ENCODE measurements at places on chromosomes 7 and 10.

GRCh38 chr10:114749510-114749909, 72.1 kb upstream of the FHIP2A start:
- DNase-seq, result no peak

- no peak for DNase-seq
Measured at GRCh38 chr10:34908481-34908880, 93.4 kb upstream of the PARD3 start.

GRCh38 chr7:133746847-133747246, 380.3 kb upstream of the LRGUK start:
- DNase-seq, result no peak

DNA sequence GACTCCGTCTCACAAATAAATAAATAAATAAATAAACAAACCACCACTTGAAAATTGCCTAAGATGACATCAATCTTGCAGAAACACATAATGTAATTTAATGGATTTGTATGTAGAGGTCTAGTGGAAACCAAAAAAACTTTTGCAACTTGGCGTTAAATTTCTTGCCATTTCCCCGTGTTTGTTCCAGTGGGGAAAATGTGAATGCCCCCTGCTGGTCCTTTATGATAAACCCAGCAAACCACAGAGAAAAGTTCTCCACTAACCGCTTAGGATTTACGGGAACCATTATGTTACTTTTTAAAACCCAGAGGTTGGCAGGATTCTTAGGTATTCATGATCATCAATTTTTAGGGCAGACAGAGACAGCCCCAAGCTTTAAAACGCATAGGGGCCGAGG, 32.5 kb downstream of the LAMB4 start:
- DNase-seq, result no peak

- no peak for DNase-seq
Measured at GRCh38 chr10:121069061-121069850, 218.1 kb downstream of the WDR11 start.

- no peak for DNase-seq
Measured at GRCh38 chr7:30464231-30464671, 14.3 kb downstream of the NOD1 start.

GRCh38 chr10:4262449-4262848, 477.4 kb upstream of the KLF6 start:
- no peak for DNase-seq

DNA sequence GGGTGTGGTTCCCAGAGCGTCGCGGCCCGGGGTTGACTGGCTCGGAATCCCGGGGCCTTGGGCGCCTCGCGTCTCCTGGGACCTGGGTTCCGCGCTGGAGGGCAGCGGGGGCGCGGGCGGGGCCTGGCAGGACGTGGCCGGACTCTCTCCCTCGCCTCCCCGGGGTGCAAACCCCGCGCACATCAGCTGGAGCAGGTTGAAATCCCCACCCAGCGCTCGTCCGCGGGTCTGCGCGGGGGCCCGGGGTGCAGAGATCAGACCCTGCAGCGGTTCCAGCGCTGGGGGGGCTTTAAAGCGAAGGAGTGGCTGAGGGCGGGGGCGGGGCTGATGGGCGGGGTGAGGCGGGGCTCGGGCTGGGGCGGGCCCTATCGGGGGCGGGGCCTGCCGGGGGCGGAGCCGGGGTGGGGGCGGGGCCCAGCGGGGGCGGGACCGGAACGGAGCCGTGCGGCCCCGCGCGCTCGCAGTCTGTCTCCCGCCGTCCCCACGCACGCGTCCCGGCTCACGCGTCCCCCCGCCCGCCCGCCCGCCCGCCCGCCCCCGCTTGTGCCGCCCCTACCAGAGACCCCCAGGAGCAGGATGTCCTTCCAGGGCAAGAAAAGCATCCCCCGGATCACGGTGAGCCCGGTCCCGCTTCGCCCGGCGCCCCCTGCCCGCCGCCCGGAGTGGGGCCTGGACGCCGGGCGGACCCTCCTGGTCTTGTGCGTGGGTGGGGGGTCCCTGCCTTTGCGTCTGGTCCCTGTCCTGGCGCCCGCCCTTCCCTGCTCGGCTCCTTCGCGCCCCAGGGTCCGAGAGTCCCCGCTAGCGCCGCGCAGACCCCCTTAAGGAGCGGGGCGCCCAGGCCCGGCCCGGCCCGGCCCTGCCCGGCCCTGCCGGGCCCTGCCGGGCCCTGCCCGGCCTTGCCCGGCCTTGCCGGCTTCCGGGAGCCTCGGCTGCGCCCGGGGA, at the start of gene DPYSL4:
Gene DPYSL4, plus strand, starts transcription at position 461 of the 942 bp plus-strand sequence. Its CDS starts 116 bp downstream, at position 577.
- no peak for DNase-seq

DNA sequence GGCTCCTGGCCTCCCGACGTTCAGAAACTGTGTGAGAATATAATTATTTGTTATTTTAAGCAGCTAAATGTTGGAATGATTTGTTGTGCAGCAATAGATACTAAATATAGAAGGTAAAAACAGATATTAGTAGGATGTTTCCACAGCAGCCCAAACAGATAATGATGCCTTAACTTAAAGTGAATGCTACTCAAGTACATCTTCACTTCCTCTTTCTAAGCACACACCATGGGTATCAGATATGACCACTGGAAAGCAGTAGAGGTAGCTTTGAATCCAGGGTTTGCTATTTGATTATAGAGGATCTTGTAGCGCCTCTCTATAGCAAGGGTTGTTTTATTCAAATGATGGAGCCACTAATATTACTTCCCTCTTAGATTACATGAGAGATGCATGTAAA, 38.2 kb upstream of the BET1 start:
- no peak for DNase-seq

DNA sequence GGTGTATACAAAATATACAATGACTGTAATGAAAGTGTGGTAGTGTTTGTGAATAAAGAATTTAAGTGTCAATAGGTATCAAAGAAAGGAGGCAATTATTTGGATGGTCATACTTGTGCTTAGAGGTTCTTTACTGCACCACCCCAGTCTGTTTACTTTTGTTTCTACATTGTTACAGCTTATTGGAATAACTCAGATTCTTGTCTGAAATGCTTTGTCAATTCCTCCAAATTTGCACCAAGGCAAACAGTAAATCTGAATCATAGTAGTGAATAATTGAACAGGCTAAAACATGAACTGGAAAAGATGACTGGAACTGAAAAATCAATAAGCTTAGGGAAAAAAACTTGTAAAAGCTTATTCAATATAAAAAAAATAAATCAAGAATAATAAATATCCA, 319.2 kb downstream of the EXOC4 start:
- DNase-seq, result no peak

DNA sequence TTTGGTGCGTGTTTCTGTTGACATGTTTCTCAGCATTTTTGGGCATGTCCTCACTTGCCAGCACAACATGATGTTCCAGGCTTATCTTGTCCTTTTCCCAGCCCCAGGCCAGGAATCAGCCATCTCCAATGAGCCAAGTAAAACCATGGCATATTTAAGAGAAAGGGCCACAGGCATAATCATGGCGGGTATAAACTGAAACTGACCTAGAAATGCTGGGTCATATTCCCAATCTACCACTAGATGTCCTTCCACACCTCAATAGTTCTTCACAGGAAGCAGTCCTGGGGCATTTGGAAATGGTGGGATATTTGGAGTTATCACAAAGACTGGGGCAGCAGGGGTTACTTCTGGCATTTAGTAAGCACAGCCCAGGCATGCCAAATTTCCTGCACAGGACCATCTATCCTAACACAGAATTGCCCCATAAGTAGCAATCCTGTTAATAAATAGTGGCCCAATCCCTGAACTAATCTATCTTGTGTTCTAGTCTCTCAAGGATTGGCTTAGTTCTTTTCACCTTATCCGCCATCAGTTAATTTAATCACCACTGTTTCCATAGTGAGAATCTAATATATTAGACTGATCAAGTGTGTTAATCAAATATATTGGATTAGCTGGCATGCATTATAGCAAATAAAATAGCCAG, 101.6 kb downstream of the NPSR1 start:
- no peak for DNase-seq

- no peak for DNase-seq
Measured at GRCh38 chr10:72595436-72595835, 30.4 kb downstream of the MICU1 start.

- DNase-seq, result no peak
Measured at GRCh38 chr10:125156196-125156595, 4.2 kb downstream of the CTBP2 start.

- DNase-seq, result no peak
Measured at GRCh38 chr10:43218206-43218950, 48.5 kb downstream of the RASGEF1A start.

DNA sequence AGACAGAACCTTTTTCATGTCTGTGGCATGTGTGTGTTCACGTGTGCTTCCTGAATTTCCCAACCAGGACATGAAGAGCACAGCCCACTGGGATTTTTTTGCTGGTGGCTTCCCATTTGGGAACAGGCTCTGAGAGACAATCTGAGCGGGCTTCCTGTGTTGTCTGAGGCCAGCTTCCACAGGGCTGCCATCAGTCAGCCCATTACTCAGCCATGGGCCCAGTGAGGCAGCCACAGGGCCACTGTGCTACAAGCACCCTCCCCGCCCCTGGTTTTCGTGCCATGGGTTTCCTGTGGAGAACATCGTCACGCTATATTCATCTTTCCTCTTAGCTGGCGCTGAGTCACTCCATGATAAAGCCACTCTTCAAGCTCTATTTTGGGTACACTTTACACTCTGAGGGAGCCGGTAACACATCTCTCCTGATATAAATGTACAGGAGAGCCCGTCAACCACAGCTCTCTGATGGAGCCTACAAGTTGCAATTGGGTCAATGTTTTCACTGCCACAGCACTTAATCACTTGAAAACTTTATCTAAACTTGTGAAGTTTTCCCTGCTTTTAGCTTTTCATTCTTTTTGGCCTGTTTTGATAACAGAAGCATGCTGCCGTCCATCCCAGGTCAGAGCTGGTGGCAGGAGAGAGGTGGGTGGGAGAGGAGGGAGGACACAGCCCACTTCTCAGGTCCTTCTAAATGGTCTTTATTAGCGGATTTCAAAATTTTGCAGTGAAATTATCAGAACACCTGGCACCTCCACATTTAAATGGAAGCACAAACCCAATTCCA, 96.9 kb downstream of the HIPK2 start:
- no peak for DNase-seq

DNA sequence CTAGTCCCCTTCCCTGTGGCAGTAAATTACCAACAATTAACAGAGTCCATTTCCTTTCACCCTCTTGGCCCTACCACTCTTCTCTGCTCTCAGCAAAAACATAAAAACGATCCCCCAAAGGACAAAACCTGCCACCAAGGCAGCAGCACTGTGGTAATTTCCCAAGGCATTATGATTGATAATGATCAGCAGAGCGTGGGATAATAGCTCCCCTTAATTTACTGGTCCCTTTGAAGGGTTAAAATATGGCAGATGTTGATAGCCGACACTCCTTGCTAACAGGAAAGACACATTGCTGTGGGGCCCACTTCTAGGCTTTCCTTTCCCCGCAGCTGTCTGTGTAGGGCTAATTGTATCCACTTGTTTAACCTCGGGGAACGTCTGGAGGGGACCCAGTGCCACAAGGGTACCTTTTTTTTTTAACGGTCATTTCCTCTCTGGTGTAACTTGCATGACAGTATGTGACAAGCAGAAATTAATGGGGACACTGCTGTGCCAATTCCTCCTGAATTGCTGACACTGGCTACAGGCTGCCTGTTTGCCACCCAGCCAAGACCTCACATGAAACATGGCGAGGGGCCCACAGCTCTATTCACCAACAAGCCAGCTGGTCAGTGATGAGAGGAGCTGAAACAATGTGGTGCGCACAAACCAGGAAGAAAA, 81.3 kb downstream of the CDK6 start:
- no peak for DNase-seq

DNA sequence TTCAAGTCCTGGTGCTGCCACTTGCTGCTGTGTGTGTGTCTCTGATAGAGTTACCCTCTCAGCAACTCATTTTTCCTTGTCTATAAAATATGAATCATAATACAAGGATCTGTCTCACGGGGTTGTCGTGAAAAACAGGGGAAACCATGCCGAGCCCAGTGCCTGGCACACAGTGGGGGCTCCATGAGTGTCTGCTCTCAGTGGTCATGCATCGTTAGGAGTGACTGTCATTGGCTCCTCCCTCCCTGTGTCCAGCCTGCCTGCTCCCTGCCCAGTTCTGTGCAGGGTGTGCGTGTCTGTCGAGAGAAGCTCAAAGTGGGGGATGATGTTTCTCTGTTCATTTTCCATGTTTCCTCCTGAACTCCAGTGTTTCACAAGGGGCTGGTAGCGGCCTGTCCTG, 83.6 kb upstream of the LRRC4 start:
- DNase-seq, result no peak

- peak; percentile 25 for DNase-seq
Measured at GRCh38 chr7:95476904-95477594, 8.7 kb upstream of the ASB4 start.

DNA sequence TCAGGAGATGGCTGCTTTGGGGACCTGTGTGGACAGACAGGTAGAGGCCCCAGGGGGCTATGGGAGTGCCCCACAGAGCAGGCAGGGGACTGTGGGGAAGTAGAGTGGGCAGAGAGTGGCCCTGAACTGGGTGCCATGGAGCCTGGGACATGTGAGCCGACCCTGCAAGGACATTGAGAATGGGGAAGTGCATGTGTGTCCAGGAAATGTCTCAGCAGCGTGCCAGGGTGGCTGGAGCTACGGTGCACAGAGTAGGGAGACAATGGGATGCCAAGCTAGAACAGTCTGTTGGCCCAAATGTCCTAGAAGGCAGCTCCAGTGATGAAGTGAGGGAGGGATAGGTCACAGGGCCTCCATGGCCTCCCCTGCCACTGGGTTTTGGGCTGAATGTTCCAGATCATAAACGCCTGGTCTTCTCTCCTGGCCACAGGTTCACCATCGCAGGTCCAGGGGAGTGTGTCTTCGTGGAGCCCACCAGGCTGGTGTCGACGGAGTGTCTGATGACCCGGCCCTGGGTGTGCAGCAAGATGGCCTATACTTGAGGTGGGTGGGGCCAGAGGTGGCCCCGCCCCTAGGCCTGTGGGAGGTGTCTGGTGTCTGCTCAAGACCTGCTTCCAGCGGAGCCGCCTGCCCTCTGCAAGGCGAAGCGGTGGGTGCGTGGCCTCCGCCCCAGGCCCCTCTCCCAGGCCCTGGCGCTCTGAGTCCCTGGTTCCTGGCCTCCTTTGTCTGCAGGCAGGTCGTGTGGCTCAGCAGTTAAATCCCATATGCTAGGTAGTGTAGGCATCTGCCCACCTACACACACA, 20.5 kb downstream of the CLEC2L start:
- DNase-seq, result no peak

- no peak for DNase-seq
Measured at GRCh38 chr7:112515989-112516388, 35.2 kb downstream of the LSMEM1 start.

DNA sequence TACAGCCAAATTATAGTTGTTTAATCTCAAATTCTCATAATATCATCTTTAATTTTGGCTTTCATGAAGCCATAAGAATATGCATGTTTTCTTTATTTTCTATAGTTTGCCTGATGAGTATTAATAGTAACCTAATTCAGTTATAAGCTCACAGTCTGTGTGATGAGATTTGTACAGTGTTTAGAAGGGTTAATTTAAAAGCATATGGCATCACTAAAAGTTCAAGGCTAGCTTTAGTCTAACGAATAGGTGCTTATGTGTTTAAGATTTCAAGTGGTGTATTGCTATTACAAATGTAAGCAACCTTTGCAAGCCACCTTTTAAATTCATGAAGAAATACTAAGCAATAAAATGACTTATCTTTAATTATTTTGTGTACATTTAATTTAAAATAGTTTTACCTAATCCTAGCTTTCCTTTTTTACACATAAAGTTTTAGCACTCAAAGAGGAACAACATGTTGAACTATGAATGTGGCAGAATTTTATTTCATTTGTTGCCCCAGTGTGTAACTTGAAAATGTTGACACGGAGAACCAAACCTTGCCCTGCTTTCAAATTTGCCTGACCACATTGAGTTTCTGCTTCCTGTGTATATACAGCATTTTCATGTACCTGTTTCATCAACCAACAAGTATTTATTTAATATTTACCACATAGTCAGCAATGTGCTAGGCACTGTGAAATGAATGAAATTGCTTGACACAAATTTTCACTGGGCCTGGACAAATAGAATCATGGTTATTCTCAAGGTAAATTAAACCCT, 41.5 kb downstream of the TET1 start:
- DNase-seq, result no peak

All from memory B cell (primary cell).